ENCODE measurements at places on chromosomes 6 and 20.

- DNase-seq, result peak; percentile 72
Observed at GRCh38 chr6:125913864-125914351, 42.7 kb upstream of the HINT3 start.

- no peak for DNase-seq
Observed at GRCh38 chr20:56986931-56987720, 279.3 kb downstream of the BMP7 start.

- no peak for DNase-seq
Observed at GRCh38 chr6:43658161-43658560, 13.3 kb downstream of the RSPH9 start.

GRCh38 chr6:39075807-39076622, 27.4 kb downstream of the GLP1R start:
- DNase-seq, result no peak

GRCh38 chr6:20640181-20640580, 105.9 kb downstream of the CDKAL1 start:
- no peak for DNase-seq

GRCh38 chr6:47520282-47520681, 42.7 kb downstream of the CD2AP start:
- no peak for DNase-seq

DNA sequence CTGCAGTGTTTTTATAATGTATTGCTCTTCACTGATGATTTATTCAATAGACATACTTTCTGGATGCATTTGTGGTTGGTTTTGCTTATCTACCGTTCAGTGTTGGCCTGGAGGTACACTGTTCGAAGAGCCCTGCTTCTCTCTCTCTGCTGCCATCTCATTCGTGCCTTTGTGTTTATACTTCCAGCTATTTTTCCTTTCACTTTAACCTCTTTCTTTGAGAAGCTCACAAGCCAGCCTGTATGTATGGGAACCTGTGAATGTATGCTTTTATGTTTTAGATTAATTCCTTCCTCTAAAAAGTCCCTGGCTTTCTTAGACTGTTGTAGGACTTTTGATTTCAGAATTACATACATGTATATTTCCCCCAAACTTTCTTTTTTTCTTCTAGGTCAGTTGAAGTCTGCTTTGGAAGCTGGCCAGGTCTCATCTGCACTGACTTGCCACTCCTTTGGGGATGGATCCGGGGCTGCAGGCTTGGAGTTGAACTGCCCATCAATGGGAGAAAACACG, 83.0 kb downstream of the SCAND1 start:
- DNase-seq, result no peak

- DNase-seq, result no peak
Observed at GRCh38 chr6:132143258-132143657, 192.1 kb upstream of the CCN2 start.

DNA sequence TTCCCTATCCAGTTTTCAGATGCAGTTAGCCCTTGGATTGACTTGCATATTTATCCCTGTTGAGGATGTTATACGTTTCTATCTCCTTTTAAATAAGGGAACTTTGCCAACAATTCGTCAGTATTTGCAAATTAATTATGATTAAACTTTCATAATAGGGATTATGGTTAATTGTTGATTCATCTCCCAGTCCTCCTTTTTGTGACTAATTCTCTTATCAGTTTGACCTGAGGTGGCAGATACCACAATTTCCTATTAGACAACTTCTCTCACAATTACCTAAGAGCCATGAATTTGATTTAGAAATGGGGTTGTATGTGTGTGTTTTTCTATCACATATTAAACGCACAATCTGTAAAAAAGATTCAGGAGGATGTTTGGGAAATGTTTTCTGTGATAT, 172.9 kb downstream of the LAMA2 start:
- no peak for DNase-seq

DNA sequence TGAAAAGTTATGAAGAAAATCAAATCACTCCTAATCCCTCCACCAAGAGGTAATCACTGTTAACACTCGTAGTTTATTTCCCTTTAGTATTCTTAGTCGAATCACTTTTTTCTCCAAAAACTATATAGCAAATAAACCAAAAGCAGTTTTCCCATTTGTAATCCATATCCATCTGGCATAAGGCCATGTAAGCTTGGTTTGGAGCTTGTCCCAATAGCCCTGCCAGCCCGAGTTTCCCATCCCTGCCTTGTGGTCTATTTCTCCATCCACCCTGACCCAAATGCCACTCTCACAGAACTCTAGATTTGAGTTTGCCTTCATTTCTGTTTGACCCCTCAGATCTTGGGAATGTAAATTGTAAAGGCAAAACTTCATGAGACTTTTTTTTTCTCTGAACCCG, 71.8 kb upstream of the DSP start:
- DNase-seq, result no peak

DNA sequence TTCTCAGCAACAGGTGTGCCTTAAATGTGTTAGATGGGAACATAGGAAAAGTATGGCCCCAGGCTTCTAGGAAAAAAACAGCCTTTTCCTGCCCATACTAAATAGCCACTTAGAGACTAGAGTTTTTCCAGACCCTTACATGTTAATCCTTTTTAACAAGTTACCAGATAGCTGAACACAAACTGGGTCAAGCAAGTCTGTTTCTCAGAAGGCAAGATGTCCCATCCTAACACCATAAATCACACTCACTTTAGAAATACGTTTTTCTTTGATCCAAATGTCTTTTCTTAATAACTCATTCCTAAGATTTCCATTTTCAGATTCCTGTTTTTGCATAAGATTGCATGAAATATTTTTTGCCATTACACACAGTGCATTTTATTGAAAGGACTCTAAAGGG, 241.3 kb downstream of the KCNQ5 start:
- DNase-seq, result no peak

GRCh38 chr20:32158943-32159660, 48.4 kb downstream of the PLAGL2 start:
- no peak for DNase-seq

GRCh38 chr6:4319981-4320683, 184.8 kb upstream of the ECI2 start:
- peak; percentile 35 for DNase-seq

GRCh38 chr20:34472246-34472925, 43.8 kb upstream of the DYNLRB1 start:
- DNase-seq, result peak; percentile 70

DNA sequence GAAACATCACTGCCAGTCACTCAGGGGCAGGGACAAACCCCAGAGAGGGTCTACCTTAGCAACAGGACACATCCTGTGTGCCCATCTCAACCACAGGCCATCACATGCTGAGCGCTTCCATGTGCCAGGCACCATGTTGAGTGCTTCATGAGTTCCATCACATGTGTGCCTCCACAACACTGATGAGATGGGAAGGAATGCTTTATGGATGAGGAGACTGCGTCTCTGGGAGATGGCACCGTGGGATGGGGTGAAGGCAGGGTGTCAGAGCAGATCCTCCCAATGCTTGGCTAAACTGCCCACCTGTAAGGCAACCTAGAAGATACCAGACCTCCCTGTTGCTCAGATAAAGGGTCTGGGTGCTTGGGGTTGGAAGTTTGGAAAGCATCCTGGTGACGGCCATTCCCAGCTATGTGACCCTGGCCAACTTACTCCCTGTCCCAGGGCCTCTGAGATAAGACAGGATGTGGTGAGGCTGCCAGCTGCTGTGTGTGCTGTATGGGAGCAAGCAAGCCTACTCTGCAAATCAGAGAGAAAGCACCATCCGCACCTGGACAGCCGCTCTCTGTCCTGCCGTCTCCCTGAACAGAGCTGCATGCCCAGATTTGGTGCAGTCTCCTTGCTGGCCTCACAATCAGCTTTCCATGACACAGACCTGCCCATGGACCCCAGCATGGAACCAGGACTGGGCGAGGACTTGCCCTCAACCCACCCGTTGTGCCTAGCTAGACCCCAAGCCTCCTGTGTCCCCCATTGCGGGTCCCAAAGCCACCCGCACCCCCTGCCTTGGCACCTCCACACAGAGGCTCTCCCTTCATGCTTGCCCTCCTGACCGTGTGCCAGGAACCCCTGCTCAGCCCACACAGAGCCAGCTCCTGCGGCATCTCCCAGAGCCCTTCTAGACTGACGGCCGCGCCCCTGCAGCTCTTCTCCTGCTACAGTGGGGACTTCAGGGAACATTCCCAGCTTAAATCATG, 143.7 kb downstream of the SYNDIG1 start:
- no peak for DNase-seq

DNA sequence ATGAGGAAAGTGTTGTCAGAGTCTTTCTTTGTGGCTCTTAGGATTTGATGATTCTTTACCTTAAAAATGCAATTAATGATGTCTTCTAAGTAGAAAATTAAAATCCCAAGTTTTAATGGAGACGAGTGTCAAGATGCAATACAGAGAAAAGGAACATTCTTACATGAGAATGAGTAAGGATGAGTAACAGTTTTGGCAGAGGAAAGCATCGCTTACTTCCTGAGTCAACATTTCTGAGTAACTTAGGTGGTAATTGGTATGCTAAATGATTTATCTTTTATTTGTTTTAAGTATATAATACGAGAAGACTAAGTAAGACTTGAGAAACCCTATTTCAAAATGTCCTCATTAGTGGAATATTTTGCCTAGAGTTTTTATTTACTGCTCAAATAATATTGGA, 101.3 kb downstream of the RTN4IP1 start:
- peak; percentile 81 for DNase-seq

DNA sequence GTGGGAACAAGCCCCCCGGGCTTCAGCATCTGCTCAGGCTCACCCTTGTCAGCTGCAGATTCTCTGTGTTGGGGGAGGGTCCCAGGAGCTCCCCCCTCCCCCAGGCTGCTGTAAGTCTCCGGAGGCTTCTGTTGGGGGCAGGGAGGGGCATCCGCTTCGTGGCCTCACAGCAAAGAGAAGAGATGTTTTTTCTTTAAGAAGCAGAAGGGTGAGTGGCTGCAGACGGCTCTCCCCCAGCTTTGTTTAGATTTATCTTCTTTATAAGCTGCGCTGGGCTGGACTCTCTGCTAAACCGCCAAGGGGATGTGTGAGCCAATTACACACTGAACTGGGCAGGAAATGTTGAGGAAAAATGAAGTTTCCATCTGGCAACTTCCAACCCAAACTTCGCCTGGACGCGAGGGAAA, 48.7 kb upstream of the GATA5 start:
- DNase-seq, result no peak

DNA sequence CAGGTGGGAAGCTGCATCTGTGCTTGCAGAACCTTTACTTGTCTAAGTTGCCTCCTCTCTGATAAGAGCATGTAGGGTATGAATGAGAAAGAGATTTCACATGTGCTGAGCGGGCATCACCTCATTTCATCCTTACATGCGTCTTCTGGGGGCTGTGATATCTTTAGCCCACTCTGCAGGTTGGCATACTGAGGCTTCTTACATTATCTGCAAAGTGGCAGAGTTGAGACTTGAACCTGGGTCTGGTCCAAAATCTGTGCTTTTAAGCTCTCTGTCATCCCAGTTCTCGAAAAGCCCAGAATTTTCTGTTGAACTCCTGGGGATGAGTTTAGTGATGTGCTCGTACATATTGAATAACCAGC, 2.0 kb upstream of the SRC start:
- DNase-seq, result no peak

GRCh38 chr20:4657096-4657495, 64.6 kb upstream of the PRND start:
- DNase-seq, result no peak

GRCh38 chr6:48110436-48111142, 408 bp downstream of the PTCHD4 start:
- DNase-seq, result no peak

Data from GM03348 (cell line).